ENCODE measurements at places on chromosomes 3 and 15.
A peak's percentile ranks its signal among the peaks of the same experiment; 100 is the strongest.

DNA sequence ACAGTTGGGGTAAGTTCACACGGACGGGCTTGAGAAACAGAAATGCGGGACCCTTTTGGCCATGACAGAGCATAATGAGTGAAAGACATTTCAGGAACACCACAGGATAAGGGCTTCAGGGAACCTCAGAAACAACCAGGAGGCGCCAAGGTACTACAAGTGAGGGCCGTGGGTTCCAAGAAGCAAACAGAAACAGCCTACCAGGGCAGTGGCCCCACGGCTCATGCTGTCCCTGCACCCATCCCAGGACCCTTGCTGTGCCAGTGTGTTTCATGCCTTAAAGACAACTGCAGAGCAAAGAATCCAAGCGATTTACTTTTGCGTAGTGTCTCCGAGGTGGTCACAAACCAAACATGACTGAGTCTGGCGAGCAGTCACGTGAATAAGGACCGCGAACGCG is 54.0 kb downstream of the RUBCN start:
- no peak for DNase-seq

GRCh38 chr3:141164852-141165251 is 66.8 kb upstream of the PXYLP1 start:
- no peak for DNase-seq

GRCh38 chr3:79366414-79366813 is 401.4 kb downstream of the ROBO1 start:
- DNase-seq: no peak

GRCh38 chr15:55999658-56000057 is 6.2 kb upstream of the NEDD4 start:
- no peak for DNase-seq

GRCh38 chr3:61956236-61956635 is 394.9 kb downstream of the PTPRG start:
- no peak for DNase-seq

DNA sequence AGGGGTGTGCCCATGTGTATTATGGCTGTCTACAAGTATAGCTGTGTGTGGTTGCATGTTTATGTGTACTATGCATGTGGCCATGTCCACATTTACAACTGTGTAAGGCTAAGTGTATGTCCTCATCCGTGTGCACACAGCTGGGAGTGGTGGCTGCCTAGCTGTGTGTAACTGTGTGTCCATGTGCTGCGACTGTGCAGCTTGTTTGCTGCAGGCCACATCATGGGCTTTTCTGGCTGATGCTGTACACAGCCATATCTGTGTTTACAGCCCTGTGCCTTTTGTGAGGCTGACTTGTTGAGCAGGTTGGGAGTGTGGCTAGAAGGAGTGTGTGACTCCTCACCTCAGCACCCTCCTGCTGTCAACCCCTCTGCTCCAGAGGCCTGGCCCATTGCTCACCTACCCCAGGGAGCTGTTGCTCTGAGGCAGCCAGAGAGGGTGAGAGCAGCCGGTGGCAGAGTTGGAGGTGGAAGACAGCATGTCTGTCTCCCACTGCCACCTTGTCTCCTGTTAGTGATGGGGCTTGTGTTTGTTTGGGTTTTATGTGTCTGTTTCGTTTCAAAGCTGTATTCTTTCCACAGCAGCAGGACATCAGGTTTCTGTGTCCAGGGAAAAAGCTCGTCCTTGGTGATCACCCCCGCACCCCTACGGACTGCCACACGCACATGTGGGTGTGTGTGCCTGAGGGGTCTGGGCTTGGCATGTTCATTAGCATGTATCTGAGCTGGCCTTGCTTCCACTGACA is 1.4 kb upstream of the GRM2 start:
- no peak for DNase-seq

DNA sequence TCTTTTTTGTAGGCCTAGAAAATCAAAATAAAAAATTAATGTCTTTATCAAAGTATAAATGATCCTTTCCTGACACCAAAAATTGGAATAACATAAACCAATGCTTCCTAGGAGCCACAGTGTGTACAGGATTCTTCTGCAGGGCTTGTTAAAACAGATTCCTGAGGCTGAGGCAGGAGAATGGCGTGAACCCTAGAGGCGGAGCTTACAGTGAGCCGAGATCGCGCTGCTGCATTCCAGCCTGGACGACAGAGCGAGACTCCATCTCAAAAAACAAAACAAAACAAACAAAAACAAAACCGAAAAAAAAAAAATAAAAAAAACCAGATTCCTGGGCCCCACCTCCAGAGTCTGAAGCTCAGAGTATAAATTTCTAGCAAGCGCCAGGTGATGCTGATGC is 78.0 kb downstream of the PEX5L start:
- DNase-seq: no peak

DNA sequence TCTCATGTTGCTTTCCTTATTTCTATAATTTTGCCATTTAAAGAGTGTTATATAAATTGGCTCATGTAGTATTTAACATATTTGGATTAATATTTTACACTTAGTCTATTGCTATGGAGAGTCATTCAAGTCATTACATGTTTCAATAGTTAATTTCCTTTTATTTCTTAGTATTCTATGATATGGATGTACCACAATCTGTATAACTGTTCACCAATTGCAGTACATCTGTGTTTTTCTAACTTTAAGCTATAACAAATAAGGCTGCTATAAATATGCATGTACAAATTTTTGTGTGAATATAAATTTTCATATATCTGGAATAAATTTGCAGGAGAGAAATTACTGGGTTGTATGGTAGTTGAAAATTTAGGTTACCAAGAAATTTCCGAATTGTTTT is 993.4 kb downstream of the NAALADL2 start:
- no peak for DNase-seq

DNA sequence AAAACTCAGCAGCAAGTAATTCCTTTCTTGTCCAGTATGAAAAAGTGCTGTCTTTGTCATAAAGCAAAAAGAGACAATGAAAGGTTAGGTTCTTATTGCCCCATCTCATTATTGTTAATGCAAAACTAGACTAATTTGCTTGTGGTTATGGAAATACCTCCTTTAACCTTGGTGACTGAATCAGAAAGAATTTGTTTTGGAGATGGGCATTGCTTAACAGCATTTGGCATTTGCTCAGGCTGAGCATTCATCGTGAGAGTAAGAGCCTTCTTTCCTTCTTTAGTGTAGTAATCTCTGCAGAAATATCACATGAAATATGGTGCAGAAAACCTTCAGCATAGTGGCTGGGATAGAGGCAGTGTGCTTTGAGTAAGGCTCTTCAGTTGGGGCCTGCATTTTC is 103.1 kb downstream of the CNTN6 start:
- no peak for DNase-seq

- DNase-seq: no peak
Observed at GRCh38 chr3:101796077-101796680, 17.2 kb downstream of the NXPE3 start.

DNA sequence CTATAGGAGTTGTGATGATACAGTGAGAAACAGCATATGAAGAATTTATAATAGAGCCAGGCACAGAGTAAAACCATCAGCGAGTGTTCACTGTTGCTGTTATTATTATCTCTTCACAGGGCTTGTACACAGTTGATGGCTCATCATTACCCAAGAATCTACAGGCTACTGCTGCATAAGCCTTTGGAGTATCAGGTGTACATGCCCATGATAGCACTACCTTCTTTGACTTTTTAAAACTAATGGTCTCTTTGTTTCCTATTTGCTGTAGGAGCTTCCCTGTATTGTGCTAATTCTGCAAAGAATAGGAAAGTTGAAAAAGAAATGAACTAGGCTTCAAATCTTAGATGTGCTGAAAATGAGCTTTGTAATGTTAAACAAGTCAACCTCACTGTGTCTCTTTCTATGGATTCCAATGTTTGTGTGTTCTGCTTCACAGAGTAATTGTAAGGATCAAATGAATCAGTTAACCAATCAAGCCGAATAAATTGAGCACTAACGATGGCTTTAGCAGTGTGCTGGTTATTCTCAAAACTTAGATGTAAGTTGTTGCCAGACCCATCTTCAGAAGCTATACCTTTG is 138.8 kb downstream of the TUSC7 start:
- DNase-seq: no peak

- no peak for DNase-seq
Observed at GRCh38 chr3:169600732-169601131, 62.8 kb downstream of the MECOM start.

DNA sequence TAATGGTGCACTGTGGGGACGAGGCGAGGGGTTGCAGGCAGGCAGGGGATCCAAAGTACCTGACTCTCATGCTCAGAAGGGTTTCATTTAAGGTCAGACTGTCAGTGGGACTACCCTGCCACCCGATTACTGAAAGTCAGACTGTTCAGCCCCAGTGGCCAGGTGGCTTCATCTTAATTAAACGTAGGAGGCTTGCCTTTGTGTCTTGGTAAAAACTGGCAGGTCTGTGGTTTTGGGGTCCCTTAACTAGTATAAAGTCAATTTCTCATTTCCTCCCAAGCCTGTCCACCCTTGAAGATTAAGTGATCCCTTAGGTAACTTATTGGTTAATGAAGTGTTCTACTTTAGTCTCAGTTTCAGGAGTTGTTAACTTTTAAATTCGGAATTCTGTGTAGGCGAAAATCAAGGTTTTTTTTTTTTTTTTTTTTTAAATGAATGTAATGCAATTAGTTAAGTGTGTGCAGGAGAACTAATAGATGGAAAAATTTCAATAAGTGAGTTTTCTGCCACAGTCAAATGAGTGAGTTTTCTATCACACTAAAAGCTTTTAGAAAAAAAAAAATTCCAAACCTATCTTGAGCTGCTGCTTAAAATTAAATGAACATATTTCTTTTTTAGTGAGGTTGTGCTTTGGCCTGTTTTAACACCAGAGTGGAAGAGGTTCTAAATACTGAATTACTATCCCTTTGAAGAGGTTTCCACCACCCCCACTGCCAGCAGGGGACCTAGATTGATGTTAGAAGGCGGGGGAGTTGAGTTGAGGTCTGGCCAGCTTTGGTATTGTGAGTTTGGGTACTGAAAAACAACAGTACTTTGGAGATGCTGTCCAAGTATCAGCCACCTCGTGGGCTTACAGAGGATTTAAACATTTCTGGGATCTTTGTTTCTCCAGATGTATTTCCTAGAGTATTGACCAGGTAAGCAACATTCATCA is 15.2 kb downstream of the ITPR1 start:
- no peak for DNase-seq

DNA sequence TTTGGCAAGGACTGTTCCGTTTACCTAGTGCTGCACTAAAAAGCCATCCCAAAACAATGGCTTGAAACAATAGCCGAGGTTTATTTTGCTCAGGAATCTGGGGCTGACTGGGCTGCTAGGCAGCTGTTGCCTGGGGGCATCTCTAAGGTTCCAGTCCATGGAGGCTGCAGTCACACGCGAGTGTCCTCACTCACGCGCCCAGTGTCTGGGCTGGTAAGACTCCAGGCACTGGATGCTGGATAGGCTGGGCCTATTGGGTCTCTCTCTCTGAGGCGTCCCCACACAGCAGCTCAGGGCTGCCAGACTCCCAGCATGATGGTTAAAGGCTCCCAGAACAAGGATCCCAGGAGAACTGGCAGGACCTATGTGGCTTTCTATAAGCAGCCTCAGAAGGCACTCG is 34.2 kb downstream of the ALS2CL start:
- no peak for DNase-seq

- no peak for DNase-seq
Observed at GRCh38 chr15:80606511-80607071, 88.5 kb upstream of the ABHD17C start.

GRCh38 chr15:52117549-52117948 is 5.0 kb upstream of the BCL2L10 start:
- no peak for DNase-seq

- peak; percentile 54 for DNase-seq
Observed at GRCh38 chr3:129605203-129605921, 1.1 kb downstream of the PLXND1 start.

GRCh38 chr3:111846717-111847116 is 12.3 kb upstream of the PHLDB2 start:
- no peak for DNase-seq

DNA sequence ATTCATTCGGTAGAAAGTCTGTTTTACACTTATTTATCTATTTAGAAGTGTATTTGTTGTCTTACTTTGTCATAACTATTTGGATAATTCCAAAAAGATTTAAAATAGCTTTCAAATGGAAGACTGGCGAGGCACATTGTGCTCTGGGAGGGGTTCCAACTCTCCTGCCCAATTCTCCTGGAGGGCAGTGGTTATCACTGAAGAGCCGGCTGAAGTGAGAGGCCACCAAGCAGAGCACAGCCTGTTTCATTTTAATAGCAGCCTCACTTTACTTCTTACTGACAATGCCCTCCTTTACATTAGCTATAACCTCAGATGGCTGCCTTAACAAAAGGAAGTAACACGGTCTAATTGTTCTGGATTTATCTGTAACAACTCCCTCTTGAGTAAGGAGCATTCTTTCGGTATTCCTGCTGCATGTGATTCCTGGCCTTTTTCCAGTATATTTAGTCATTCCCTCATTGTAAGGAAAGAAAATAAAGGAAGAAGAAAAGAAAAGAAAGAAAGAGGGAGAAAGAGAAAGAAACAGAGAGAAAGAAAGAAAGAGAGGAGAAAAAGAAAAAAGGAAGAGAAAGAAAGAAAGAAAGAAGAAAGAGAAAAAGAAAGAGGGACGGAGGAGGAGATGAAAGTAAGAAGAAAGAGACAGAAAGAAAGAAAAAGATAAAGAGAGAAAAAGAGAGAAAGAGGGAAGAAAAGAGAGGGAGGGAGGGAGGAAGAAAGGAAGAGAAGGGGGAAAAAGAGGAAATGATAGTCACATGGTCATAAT is 339.8 kb upstream of the WNT5A start:
- no peak for DNase-seq

GRCh38 chr3:53523346-53523745 is 28.9 kb downstream of the CACNA1D start:
- no peak for DNase-seq

GRCh38 chr3:143793971-143794370 is 54.3 kb downstream of the SLC9A9 start:
- DNase-seq: no peak

GRCh38 chr15:93319121-93319814 is 230.3 kb upstream of the RGMA start:
- DNase-seq: no peak

DNA sequence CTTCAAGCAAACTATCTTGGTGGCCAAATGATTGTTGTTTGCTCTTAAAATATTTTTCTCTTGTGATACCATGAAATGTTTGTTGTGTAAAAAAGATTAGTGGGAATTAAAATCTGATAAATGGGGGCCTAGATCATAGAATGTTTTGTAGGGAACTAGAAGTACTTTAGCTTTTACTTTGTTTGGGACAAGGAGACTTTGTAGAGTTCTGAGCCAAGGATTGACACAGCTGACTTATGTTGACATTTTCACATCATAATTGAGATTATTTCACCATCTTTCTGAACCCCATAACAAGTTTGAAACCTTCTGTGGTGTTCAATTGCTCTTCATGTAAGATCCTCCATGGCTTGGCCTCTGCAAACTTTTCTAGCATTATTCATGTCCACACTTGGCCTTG is 235.4 kb downstream of the NLGN1 start:
- no peak for DNase-seq

DNA sequence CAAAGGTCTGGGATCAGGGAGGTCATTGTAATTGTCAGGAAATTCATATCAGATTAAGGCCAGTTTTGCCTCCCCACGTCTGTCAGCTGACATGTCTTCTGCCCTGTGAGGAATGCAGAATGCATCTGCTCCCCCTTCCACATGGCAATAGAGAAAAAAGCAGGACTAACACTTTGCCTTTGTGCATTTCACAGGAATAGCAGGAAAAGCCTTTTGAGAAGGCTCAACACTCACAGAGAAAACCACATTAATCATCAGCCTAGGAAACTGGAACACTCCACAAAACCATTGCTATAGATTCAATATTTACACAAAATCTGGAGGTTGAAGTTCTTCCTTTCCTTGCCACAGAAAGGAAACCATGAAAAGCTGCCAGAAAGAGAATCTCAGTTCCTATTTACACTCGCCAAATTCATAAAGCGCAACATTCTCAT is 165.2 kb upstream of the HES1 start:
- DNase-seq: no peak

GRCh38 chr3:42179110-42179725 is 86.8 kb downstream of the CCK start:
- no peak for DNase-seq

All from activated CD4-positive, alpha-beta T cell treated with anti-CD3 and anti-CD28 coated beads, Interleukin-2, amount 50 U/mL, for 1 hour (primary cell).